ENCODE measurements at places on chromosomes 3 and 15.

DNA sequence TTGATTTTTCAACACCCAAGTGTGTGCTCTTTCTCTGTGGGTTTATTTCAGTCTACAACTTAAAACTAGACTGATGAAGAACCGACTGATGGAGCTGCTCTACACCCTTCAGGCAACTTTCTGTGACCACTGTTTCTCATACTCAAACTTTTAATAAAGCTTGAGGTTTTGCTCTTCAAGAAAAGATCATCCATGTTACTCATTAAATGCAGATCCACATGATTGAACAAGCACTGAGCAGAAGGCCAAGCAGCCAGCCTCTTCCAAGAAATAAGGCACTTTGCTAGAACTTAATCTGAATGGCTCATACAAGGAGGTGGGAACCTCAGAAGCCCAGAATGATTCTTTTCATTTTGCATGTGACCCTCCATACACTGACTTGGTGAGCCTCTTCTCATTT lies 8.7 kb downstream of the SLC27A2 start:
- no peaks in the 10 kb centered on the region for H3K4me1 ChIP-seq
- H3K36me3 ChIP-seq, result no peaks in the 10 kb centered on the region
- DNase-seq, result no peak
- H3K27ac ChIP-seq, result no peak overlapping the region

- H3K27me3 ChIP-seq, result no peaks in the 10 kb centered on the region
- H3K27ac ChIP-seq, result no peak overlapping the region
- H3K4me1 ChIP-seq, result peaks cover 39% of the 10 kb centered on the region
- no peaks in the 10 kb centered on the region for H3K36me3 ChIP-seq
- H3K4me3 ChIP-seq, result no peak overlapping the region
These were observed 32.2 kb upstream of the TPM1 start for GRCh38 chr15:63010386-63010785.

DNA sequence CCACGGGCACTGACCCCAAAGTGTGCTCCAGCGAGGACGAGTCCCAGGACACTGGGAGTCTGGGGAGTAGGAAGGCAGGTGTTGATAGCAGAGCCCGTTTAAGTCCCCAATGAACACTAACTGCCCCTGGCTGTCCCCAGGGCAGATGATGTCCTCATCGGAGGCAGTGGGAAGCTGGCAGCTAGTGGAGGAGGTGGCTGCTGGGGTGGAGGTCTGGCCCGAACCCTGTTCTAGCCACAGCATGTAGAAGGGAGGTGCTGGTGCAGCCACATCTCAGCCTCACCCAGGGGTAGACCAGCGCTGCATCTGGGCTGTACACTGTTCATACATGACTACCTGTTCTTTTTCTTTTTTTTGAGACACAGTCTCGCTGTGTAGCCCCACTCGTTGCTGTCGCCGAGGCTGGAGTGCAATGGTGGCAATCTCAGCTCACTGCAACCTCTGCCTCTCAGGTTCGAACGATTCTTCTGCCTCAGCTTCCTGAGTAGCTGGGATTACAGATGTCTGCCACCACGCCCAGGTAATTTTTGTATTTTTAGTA lies 51.8 kb downstream of the KLF13 start:
- DNase-seq, result no peak
- H3K27ac ChIP-seq, result no peak overlapping the region
- no peak overlapping the region for H3K4me3 ChIP-seq
- peaks cover 18% of the 10 kb centered on the region for H3K36me3 ChIP-seq

DNA sequence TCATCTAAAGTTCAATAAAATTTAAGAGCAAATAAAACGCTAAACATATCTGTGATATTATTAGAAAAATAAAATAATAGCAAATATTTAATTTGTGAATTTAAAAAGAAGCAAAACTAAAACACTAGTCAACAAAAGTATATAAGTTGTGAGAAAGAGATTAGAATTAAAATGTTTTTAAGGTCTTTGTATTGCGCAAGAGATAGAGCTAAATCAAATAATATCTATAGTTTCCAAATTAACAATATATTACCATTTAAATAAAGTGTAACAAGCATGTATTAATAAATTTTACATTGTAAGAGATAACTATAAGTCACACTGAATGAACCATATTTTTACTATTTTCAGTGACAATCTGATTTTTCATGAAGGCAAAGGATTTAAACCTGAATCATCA lies 74.2 kb downstream of the PLSCR2 start:
- H3K4me3 ChIP-seq, result no peak overlapping the region
- peaks cover 18% of the 10 kb centered on the region for H3K4me1 ChIP-seq
- DNase-seq, result no peak
- no peak overlapping the region for H3K27ac ChIP-seq

DNA sequence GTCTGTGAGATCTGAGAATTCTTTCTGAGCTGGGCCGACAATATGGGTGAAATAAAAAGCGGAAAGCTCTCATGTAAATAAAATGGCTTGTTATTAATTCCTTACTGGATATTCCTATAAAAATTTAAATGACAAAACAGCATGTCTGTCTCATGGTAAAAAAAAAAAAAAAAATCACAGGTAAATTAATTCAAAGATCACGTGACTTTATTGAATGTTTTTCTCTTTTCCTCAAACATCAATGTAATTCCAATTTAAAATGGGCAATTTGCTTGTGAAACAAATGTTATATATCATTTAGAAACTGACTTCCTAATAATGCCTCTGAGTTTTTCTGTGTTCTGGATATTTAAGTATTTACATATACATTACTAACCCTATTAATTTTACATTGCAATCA lies 280.3 kb downstream of the NR2F2 start:
- no peaks in the 10 kb centered on the region for H3K36me3 ChIP-seq
- H3K27ac ChIP-seq, result no peak overlapping the region
- no peak for DNase-seq
- H3K4me3 ChIP-seq, result no peak overlapping the region
- H3K27me3 ChIP-seq, result peaks cover 8% of the 10 kb centered on the region

DNA sequence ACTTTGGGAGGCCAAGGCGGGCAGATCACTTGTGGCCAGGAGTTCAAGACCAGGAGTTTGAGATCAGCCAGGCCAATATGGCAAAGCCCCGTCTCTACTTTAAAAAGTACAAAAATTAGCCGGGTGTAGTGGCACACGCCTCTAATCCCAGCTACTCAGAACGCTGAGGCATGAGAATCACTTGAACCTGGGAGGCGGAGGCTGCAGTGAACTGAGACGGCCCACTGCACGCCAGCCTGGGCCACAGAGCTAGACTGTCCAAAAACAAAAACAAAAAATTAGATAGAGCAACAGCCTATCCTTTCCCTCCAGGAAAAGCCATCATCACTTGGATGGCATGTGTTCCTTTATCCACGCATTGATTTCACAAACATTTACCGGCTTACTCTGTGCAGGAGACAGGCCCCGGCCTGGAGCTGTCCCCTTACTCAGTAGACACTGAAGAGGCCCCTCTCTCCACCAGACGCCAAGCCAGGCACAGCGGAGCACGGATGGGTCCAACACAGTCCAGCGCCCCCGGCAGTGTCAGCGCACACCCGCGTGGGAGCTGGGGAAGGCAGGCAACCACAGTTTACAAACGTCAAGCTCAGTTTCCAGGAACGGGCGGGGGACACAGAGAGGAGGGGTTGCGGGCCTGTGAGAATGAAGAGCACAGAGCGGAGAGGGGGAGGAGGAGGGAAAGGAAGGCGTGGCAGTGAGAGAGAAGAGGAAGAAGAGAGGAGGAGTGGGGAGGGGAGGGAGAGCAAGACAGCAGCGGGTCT lies 3.1 kb downstream of the GP5 start:
- no peak for DNase-seq
- H3K4me1 ChIP-seq, result peaks cover 2% of the 10 kb centered on the region
- no peak overlapping the region for H3K27ac ChIP-seq
- H3K4me3 ChIP-seq, result no peak overlapping the region

- no peaks in the 10 kb centered on the region for H3K27me3 ChIP-seq
- H3K27ac ChIP-seq, result no peak overlapping the region
These were observed 146.5 kb upstream of the UBE2E1 start for GRCh38 chr3:23659274-23659673.

DNA sequence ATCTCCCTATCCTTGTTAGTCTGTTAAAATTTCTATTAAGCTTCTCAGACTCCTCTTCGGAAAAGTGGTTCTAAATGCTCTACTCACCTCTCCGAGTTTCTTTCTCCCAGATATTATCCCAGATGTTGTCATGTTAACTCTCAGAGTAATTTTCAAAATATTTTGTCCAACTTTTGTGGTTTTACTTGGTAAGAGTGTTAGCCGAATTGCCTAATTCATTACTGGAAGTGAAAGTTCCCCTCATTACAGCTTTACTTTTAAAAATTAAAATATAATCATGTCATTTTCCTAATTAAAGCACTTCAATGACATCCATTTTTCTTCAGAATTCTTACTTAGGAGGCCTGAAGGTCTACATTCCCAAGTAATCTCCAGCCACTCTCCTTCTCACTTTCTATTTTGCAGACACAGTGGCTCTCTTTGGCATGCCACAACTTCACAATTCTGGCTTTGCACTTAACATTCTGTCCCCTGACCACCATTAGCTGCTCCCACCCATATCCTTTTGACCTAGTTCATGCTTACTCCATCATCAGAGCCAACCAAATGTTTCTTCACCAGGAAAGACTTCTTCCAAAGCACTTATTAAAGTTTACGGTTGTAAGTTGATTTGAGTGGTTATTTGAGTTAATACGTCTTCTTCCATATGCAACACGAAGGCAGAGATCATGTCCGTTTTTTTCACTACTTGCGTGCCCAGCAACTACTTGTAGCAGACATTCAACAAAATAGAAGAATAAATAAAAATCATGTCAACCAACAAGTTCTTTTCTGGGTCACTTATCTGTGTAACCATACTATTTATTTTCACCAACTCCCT lies 10.2 kb upstream of the TIPARP start:
- no peak for DNase-seq
- H3K27me3 ChIP-seq, result no peaks in the 10 kb centered on the region
- no peak overlapping the region for H3K27ac ChIP-seq
- peaks cover 27% of the 10 kb centered on the region for H3K4me1 ChIP-seq

DNA sequence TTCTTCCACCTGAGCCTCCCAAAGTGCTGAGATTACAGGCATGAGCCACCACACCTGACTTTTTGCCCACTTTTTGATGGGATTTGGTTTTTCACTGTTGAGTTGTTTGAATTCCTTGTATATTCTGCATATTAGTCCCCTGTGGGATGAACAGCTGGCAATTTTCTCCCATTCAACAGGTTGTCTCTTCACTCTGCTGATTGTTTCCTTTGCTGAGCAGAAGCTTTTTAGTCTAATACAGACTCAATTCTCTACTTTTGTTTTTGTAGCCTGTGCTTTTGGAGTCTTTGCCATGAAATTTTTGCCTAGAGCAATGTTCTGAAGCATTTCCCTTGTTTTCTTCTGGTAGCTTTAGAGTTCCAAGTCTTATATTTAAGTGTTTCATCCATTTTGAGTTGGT lies 62.7 kb upstream of the MFGE8 start:
- H3K36me3 ChIP-seq, result no peaks in the 10 kb centered on the region
- H3K27me3 ChIP-seq, result peaks cover 6% of the 10 kb centered on the region
- H3K4me1 ChIP-seq, result peaks cover 9% of the 10 kb centered on the region
- peak overlapping the region; percentile 18 for H3K27ac ChIP-seq
- no peak for DNase-seq

- no peak overlapping the region for H3K4me3 ChIP-seq
- peaks cover 42% of the 10 kb centered on the region for H3K36me3 ChIP-seq
- no peaks in the 10 kb centered on the region for H3K27me3 ChIP-seq
- H3K4me1 ChIP-seq, result no peaks in the 10 kb centered on the region
- no peak for DNase-seq
These were observed 172.0 kb upstream of the LRRFIP2 start for GRCh38 chr3:37346227-37347005.

GRCh38 chr3:29183346-29184087 lies 97.4 kb upstream of the RBMS3 start:
- no peak overlapping the region for H3K27ac ChIP-seq
- no peak overlapping the region for H3K4me3 ChIP-seq
- DNase-seq, result no peak

Data from osteocyte (in vitro differentiated cells).